ENCODE measurements at places on chromosomes 16 and 17.

DNA sequence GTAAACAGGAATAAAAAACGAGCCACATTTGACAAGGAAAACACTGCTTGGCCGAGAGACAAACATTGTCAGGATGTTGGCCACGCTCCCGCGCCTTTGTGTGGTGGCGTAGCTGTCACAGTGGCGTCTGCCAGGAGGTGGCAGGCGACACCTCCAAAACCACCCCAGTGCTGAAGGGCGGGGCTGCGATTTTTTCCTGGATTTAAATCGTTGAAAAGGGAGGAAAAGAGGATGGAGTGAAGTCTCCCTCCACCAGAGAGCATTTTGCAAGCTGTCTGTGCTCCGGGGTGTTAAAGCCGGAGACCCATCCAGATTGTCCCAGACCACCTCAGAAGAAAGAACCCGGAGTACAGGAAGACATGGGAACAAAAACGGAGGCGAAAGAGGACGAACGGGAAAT, 12.7 kb downstream of the MRM3 start:
- DNase-seq = peak; percentile 85

DNA sequence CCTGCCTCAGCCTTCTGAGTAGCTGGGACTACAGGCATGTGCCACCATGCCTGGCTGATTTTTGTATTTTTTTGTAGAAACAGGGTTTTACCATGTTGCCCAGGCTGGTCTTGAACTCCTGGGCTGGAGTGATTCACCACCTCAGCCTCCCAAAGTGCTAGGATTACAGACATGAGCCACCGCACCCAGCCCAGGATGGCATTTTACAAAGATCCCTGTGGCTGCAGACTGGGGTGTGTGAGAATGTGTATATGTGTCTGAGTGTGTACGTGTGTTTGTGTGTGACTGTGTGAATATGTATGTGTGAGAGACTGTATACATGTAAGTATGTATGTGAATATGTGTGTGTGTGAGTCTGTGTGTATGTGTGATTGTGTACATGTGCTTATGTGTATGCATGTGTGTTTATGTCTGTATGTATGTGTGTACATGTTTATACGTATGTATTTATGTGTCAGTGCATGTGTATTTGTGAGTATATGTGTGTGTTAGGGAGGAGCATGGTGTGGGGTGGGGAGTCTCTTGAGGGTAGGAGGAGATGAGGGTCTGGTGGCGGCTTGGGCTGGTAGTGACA, 17.0 kb downstream of the RPTOR start:
- DNase-seq = no peak

- peak; percentile 76 for DNase-seq
Observed at GRCh38 chr17:3804503-3804931, 3.5 kb upstream of the ITGAE start.

DNA sequence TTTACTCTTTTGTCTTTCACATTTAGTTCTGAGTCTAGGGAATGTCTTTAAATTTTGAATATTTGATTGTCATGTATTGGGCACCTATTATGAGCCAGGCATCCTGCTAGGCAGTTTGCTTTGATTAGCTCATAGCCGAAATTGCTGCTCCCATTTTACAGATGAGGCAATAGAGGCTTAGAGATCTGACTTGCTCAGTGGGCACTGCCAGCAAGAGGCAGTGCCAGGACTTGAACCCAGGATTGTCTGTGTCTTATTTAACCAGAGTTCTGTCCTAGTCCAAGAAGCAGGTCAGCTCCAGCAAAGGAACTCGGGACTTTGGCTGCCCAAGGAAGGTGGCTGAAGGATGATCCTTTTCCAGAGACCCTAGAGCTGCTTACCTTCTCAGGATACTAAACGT, 24.5 kb downstream of the BEAN1 start:
- DNase-seq = no peak

GRCh38 chr16:47657032-47657431, 195.9 kb downstream of the PHKB start:
- DNase-seq = no peak

DNA sequence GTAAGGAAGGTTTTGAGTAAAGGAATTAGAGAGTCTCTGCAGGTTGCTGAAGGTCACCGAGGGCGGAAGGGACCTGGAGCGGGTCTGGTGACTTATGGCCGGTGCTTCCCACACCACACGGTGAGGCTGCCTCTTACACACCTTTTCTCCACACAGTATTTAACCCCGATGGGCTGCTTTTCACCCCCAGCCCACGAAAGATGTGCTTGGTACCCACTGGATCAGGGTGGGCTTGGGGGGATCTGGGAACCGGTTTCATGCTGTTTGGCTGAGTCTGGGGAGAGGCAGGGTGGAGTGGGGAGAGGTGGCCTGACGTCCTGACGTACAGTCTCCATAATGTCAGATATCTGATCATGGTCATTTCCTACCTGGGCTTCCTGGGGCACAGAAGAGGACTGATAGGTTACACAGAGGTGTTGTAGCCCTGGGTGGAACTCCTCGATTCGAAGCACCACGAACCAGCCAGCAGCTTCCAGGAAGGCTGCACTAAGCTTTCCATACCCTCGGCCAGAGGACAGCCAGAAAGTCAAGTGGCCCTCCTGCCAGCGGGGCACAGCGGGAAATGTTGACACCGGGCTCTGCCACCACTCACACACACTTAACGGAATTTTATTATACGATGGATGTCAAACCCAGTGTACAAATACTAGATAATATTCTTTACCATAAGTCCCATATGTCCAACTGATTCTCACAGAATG, 34.0 kb downstream of the OR1D5 start:
- DNase-seq = no peak

DNA sequence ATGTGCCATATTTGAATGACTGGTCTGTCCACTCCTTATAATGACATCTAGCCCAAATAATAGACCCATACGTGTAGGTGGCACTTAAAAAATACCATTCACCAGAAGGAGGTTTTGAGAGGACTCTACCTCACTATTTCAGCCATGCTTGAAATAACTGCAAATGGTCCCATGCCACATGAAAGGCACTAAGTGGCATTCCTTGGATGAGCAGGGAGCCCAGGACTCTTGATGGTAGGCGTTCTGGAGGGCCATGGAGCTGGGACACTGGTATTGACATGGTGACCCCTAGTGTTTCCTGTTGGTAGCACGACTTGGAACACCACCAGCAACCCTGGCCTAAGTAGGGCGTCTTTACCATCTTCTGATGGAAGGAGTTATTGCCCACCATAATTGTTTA, 148.7 kb upstream of the ZFHX3 start:
- DNase-seq = peak; percentile 56

- peak; percentile 56 for DNase-seq
Observed at GRCh38 chr17:48613862-48614694, 1.0 kb downstream of the HOXB8 start.

DNA sequence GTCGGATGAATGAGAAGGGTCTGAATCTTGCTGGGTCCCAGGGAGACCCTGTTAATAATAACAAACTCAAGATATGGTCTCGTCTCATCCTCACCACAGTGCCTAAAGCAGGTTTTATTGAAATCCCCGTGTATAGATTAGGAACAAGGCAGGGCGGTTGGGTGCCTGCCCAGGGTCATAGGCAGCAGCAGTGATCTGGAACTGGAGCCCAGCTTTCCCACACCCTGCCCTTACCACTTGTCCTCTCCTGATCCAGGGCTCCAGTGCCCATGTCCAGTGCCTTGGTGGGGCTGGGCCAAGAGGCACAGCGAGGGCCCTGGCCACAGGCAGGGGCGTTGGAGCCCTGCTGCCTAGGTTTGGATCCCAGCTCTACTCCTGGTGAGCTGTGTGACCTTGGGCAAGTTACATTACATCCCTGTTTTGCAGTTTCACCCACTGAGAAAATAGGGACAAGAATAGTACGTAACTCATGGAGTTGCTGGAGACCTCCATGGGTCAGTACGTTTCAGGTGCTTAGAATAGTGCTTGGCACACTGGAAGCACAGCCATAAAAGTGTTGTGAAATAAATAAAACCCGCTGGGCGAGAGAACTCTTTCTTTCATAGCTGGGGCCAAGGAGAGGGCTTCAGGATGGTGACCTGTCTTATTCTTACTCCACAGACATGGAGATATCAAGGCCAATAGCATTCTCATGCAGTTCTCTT, 13.9 kb downstream of the SOCS3 start:
- DNase-seq = no peak

- DNase-seq = no peak
Observed at GRCh38 chr16:69393898-69394849, 8.4 kb upstream of the TERF2 start.

DNA sequence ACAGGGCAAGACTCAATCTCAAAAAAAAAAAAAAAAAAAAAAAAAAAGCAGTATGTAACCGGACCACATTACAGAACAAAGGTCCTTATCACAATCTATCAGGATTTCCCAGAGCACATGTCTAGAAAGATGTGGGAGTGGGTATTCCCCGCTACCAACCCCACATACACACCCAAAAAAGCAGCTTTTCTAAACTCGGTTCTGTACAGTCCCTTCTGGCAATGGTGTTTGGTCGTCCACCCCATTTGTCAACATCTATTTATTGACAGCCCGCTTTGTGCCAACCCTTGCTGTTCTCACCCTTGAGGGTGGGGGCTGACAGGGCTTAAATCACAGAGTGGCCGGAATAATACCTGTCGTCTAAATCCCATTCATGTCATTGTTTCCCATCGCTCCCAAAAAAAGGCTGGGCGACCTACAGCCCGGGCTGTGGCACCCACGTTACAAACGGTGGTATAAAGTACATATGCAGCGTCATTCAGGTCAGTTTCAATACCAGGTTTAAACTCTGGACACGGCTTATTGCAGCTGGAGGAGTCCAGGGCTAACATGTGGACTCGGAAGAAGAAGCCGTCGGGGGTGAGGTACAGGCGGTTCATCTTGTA, 3.6 kb downstream of the C17orf58 start:
- peak; percentile 27 for DNase-seq

- no peak for DNase-seq
Observed at GRCh38 chr17:27455236-27455913, 873 bp upstream of the KSR1 start.

GRCh38 chr17:13244513-13244912, 226.7 kb upstream of the ELAC2 start:
- no peak for DNase-seq

GRCh38 chr17:83125515-83126274, 46.3 kb downstream of the METRNL start:
- DNase-seq = no peak

GRCh38 chr17:80372922-80373570, 41.9 kb upstream of the ENDOV start:
- no peak for DNase-seq

DNA sequence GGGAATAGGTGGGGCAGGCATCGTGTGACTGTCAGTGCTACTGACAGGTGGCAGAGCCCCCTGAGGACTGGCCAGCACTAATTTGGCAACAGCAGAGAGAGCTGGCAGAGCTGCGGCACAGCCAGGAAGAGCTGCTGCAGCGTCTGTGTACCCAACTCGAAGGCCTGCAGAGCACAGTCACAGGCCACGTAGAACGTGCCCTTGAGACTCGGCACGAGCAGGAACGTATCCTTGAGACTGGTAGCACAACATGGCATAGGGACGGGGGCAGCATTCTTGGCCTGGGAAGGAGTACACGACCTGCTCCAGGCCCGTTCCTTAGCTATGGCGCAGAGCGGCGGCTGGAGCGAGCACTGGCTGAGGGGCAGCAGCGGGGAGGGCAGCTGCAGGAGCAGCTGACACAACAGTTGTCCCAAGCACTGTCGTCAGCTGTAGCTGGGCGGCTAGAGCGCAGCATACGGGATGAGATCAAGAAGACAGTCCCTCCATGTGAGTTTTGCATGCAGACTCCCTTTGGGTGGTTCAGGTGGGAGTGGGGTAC, 3.0 kb upstream of the NRN1L start:
- DNase-seq = no peak

GRCh38 chr16:79493911-79494310, 106.6 kb downstream of the MAF start:
- DNase-seq = no peak

DNA sequence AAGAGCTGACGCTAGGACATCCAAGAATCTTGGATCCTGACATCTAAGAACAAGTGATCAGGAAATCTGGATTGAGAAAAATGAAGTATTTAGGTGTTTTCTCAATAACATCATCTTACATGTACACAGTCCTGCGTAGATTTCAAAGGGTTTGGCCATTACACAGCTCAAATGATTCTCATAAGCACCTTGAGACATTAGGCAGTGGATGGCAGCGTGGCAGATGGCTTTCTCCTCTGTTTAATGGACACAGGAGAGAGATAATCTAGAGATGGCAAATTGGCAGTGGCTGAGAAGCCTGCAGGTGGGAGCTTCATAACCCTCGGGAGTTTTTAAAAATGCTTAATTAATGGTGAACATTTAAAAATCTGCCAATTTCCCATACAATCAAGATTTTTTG, 137.5 kb downstream of the ZFHX3 start:
- DNase-seq = no peak

DNA sequence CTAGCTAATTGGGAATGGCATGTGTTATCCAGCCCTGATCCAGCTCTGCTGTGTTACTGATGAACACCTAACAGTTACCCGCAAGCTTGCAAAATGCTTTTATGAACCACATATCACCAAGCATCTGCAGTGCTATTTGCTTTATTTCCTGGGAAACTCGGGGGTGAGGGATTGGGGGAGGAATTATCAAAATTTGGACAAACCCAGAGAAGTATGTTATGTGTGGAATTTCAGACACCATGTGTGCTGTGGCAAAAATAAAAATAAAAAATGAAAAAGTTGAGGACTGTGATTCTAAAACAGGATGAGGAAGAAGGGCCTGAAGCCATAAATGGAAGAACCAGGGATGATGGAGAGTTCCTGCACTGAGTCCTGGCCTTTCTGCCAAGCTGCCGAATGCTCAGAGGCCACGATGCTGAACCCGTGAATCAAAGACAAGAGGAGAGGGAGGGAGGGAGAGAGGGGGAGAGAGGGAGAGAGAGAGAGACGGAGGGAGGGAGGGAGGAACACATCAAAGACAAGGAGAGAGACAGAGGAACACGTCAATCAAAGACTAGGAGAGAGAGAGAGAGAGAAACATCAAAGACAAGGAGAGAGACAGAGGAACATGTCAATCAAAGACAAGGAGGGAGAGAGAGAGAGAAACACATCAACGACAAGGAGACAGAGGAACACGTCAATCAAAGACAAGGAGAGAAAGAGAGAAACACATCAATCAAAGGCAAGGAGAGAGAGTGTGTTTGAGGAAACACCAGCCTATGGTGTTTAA, 89.8 kb downstream of the MRM3 start:
- DNase-seq = no peak

- no peak for DNase-seq
Observed at GRCh38 chr16:23504076-23504452, 6.2 kb downstream of the GGA2 start.

DNA sequence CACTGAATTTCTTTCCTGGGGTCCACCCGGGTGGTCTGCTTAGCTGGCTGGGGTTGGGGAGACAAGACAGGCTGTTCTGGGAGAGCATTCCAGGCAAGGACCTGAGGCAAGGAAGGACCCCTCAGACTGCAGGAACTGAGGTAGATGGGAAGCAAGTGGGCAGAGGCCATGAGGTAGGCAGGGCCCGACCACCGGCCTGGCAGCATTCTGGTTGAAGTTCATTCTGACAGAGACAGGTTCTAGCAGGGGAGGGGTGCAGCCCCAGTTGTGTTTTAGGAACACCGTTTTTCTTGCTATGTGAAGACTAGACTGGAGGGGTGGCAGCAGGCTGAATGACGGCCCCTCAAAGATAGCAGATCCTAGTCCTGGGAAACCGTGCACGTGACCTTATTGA, 17.5 kb downstream of the B9D1 start:
- DNase-seq = no peak
